ENCODE measurements at places on chromosomes 1 and 21.

DNA sequence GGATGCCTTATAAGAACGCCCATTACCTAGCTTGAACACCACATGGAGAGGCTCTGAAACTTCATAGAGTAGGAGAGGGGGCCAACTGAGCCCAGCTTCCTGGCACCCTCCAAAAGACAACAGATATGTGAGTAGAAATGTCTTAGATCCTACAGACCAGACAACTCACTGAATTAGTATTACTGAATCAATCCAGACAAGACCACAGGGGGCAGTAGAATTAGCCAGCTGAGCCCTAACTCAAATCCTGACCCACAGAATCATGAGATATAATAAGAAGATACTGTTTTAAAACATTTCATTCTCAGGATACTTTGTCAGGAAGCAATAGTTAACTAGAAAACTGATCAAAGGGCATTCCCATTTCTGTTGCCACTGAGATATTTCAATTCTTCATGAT, 45.8 kb upstream of the C1orf21 start:
- no peak for DNase-seq

DNA sequence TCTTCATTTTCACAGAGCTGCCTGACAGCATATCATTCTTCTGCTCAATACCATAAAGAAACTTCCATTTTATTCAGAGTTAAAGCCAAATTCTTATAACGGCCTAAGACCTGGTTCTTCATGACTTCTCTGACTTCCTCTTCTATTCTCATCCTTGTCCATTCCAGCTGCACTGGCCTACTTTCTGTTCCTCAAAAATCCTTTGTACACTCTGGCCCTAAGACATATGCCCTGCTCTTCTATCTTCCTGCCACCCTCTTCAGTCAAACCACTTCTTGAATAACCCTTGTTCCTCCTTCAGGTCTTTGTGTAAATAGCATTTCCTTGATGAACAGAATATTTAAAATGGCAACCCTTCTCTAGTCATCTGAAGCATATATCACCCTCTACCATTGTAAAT, 1338.7 kb upstream of the ADGRL2 start:
- DNase-seq: no peak

DNA sequence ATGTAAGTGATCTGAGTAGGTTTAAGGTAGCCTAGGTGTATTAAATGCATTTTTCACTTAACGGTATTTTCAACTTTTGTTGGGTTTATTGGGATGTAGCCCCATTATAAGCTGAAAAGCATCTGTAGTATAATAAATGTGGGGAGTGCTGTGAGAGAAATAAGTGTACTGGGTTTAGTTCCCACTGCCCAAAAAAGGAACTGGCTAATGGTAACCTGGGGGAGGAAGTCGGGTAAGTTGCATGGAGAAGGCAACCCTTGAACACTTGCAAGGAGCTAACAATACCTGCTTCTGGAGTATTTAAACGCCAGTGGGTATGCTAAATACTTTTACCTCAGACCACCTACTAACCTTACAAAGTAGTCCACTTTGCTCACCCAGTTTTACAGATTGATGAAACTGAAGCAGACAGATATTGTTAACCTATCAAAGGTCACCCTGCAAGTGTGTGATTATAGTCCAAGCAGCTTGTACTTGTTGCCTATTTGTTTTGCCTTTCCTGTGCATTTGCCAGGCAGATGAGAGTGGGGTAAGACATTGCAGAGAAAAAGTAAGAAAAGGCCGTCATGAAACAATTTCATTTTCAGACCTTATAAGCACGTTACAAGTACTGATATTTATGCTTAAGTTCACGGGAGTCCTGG, 7.6 kb upstream of the SHISA4 start:
- no peak for DNase-seq

DNA sequence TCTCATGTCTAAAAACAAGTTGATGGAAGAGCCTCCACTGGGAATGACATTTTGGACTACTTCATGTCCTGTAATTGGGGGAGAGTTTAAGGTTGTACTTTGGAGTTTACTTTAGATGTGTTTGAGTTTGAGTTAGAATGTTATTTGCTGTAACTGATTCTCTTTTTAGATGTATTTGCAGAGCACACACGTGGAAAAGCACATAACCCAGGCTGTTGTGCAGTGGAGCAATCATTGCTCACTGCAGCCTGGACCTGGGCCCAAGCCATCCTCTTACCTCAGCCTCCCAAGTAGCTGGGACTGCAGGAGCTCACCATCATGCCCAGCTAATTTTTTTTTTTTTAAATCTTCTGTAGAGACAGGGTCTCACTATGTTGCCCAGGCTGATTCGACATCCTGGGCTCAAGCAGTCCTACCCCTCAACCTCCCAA, 36.7 kb upstream of the SH3D21 start:
- no peak for DNase-seq

DNA sequence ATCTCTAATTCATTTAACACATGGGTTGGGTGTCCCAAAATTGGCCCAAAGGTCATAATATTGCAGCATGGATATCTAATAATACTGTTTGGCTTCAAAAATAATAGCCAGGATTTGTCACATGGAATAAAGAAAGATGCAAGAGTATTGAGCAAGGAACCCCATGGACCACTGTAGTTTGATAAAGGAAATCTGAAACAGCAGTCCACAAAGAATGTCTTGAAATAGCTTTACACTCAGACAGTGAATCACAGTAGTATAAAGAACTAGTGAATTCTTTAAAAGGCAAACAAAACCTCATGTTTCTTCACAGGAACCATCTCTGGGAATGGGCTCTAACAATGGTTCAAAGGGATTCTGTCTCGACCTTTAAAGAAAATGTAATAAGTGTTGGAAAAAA, 576.1 kb upstream of the ZRANB2 start:
- no peak for DNase-seq

DNA sequence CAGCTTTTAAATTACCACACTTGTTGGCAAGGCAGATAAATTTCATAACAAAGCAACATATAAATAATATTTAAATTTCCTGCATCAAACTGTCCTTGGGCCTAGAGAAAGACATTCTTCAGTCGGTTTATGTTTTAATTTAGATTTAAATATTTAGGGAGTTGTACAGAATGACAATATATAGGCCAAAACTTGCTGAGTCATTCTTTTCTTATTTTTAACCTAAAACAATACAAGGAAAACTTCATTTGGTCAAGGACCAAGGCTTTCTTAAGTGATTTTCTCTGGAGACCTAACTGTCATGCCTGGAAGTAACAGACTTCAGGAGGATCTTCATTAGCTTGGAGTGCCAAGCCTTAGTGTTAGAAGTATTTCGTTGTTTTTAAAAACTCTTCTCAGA, 5.6 kb downstream of the MAP10 start:
- DNase-seq: no peak

GRCh38 chr1:102896286-102896685, 212.0 kb downstream of the COL11A1 start:
- DNase-seq: no peak

DNA sequence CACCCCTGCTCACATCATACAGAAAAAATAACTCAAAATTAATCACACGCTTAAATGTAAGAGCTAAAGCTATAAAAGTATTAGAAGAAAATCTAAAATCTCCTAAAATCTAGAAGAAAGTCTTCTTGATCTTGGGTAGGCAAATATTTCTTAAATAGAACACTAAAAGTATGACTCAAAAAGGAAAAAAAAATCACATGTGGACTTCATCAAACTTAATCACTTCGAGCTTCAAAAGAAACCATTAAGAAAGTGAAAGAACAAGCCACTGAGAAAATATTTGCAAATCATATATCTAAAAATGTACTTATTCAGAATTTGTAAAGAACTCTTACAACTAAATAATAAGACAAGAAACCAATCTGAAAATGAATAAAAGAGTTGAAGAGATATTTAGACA, 32.7 kb downstream of the LRRC52 start:
- no peak for DNase-seq

- no peak for DNase-seq
Measured at GRCh38 chr1:98030483-98030882, 109.6 kb upstream of the DPYD start.

GRCh38 chr1:248686815-248687214, 15.8 kb downstream of the OR14I1 start:
- DNase-seq: no peak

DNA sequence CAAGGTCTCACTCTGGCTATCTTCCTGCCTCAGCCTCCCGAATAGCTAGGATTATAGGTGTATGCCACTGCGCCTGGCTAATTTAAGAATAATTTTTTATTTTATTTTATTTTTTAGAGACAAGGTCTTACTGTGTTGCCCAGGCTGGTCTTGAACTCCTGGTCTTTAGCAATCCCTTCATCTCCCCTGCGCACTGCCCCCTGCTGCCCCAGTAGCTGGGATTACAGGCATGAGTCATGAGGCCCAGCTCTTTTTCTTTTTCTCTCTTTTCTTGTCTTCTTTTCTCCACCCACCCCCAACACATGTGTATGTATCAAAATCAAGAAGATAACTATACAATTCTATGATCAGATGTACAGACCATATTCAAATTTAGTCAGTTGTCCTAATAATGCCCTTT, 87.2 kb downstream of the PEX14 start:
- DNase-seq: no peak

DNA sequence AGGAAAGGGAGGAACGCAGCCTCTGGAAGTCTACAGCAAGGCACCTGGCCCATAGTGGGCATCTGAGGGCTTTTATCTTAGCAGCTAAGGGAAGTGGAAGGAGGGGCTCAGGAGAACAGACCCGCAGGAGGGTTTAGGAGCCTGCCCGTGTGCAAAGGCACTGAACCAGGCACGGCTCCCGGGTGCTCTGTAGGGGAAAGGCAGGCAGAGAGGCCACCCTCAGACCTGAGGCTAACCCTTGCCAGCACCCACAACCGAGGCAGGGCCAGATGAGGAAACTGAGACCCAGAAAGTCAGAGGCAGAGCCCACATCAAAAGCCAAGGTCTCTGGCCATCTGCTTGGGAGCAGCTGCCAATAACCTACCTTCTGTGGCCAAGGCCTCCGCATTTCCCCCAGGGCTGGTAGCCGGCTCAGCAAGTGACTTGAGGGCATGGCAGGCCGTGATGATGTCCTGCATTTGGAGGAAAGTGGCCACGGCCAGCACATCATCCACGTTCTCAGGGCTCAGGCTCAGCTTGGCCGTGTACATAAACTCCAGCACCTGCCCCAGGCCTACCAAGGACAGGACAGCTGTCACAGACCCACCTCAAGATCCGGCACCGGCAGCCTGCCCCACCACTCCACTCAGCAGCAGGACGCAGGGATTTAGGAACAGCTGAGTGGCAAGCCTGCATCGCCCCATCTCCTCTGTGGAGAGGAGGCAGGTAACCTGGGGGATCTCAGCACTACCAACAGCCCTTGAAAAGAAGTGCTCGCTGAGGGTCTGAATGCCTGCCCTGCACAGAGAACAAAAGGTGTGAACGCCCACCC, 29.1 kb downstream of the ZBTB17 start:
- no peak for DNase-seq

DNA sequence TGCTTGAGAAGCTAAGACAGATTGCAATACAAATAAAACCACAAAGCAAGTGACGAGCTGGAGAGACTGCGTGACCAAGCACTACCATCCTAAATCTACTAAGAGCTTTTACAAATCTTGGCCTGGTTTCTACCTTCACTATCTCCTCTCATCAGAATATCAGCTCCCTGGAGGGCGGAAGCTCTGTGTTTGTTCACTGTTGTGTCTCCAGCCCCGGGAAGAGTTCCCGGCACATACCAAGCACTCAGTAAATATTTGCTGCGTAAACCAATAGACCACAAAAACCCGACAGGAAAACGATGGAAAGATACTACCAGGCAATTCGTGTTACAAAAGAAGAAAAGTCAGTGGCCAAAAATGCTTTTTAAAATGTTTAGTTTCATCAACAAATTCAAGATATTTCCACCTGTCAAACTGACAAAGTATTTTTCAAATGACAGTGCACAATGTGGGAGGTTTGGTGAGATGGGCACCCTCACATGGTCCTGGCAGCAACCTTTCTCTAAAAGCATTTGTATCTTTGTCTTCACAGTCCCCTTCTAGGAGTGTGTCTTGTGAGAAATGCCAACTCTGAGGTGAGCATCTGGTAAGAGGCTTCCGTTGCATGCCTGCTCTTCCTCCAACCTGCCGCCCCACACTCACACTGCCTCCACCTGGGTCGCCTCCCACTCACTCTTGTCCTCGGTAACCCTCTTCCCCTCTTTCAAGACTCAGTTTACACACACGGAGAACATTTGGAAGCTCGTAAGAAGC, 34.7 kb downstream of the SLC1A7 start:
- DNase-seq: no peak

- no peak for DNase-seq
Measured at GRCh38 chr1:119040489-119040888, 52.3 kb upstream of the TBX15 start.

DNA sequence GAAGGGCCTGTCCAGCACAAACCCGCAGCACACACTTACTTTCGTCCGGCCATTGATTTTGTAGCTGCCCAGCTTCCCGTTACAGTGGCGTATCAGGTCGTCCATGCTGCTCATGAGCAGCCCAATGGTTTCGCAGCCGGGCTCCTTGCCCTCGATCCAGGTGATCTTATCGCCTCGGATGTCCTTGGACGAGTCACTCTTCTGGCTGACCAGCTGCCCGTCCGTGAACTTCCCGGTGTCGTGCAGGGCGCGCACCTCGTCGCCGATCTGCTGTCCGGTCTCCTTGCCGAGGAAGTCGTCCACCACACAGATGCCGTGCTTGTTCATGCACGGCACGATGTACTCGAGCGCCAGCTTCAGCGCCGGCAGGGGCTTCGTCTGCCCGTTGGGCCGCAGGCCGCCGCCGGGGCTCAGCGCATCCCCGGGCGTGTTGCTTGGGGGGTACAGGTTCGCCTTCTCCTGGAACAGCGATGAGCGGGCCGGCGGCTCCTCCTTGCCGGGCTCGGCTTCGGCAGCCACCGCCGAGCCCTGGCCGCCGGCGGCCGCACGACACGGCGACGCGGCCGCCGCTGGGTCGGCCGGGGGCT, 1.0 kb downstream of the EGLN1 start:
- peak; percentile 6 for DNase-seq

DNA sequence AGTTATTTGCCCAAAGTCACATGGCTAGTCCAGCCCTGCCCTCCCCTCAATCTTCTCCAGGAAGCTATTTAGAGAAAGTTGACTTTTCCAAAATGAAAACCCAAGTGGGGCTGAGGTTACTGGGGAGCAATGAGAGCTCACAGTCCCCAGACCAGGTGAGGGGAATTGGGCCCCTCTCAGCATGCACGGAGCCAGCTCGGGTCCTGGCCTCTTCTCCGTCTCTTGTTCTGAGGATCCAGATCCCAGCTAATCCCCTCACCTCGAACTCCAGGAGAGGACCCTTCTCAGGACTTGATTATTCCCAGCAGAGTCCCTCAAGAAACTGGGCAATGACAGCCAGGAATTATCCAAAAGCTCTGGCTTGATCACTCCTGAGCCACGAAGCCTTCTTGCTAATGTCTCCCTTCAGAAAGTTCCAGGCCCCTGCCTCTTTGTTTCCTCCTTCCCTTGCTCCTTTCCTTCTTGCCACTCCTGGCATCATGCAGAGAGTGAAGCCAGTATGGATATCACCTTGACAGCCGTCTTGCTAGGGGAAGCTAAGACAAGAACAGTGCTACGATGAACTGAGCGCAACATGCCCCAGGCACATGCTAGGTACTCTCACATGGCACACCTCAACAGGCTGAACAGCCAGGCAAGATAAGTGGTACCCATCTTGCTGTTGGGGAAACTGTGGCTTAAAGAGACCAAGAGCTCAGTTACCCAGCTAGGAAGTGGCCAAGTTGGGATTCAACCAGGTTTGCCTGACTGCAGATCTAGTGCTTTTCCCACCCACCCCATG, 51.9 kb downstream of the KLHDC7A start:
- DNase-seq: no peak

GRCh38 chr1:20279509-20279908, 11.2 kb upstream of the VWA5B1 start:
- no peak for DNase-seq

GRCh38 chr1:73359001-73359400, 839.0 kb downstream of the LRRIQ3 start:
- DNase-seq: no peak

All from stimulated activated CD8-positive, alpha-beta memory T cell treated with anti-CD3 and anti-CD28 coated beads, Interleukin-2, amount 100 ng/mL, for 1 hour (primary cell).